Airway epithelial cell (primary cell): ENCODE measurements at places on chromosomes 7 and 10. TPM values are rescaled to one million over a fixed set of nuclear protein-coding genes. Genes with fewer than 3 reads are reported as not detected.

C10orf67 gene
- 0.28 TPM in 2 replicates for total RNA-seq

LRIT2 gene
- not detected in 2 replicates for total RNA-seq

EFCAB10 gene
- 0.35 TPM in 1 of 2 replicates, not detected in the other for total RNA-seq

CYP3A7 gene
- total RNA-seq, result not detected in 2 replicates

HYAL4 gene
- 0.21 and 0.23 TPM in 2 replicates for total RNA-seq

PAPOLB gene
- not detected in 2 replicates for total RNA-seq

LARP4B gene
- 32.7 and 44.6 TPM in 2 replicates for total RNA-seq

LEP gene
- 0.14 and 0.28 TPM in 2 replicates for total RNA-seq
